ENCODE measurements at places on chromosomes 13 and 19.

DNA sequence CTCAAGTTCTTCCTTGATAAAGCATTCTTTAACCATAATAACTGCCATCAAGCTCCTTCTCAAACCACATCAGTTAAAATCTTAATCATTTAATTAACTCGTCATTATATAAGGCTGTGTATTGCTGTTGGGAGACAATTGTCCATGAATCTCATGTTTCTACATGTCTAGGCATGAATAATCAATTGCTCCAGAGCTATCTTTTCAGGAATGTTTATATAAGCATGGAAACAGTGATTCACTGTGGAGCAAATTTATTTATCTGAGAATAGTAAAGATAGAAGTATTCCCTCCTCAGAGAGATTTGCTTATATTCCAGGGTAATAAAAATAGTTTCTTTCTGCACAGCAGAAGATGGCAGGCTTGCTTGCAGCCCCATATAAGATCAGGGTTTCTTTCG, 71.1 kb downstream of the CBY2 start:
- no peak for DNase-seq

DNA sequence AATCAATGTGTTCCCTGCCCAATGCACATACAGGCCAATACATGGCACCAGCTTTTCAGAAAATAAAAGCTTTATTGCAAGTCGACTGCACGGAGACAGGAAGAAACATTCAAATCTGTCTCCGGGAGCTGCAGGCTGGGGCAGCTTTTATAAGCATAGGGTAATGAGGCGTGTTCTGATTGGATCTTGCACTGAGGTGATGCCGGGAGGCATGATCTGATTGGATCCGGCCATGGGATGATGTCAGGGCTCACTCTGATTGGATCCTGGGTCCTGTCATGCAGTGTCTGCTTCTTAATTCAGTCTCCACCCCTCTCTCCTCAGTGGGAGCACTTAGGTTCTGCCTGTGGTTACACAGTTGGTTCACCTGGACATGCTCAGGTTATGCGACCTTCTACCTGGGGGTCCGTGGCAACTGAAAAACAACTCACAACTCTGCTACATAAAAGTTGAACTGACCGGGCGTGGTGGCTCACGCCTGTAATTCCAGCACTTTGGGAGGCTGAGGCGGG, 11.8 kb upstream of the FBN3 start:
- DNase-seq: no peak

DNA sequence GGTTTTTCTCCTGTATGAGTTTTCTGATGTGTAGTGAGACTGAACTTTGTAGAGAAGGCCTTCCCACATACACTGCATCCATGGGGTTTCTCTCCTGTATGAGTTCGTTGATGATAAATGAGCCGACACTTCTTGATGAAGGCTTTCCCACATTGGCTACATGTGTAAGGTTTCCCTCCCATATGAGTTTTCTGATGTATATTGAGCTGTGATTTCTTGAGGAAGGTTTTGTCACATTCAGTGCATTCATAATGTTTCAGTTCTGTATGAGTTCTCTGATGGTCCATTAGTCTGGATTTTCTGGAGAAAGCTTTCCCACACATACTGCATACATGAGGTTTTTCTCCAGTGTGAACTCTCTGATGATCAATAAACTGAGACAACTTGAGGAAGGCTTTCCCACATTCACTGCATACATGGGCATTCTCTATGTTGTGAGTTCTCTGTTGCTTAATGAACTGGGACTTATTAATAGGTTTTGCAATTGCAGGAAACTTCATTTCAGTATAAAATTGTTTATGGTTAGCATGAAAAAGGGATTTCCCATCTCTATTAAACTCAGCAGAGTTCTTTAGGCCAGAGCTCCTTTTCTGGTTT, 7.5 kb upstream of the ZNF350 start:
- DNase-seq: no peak

DNA sequence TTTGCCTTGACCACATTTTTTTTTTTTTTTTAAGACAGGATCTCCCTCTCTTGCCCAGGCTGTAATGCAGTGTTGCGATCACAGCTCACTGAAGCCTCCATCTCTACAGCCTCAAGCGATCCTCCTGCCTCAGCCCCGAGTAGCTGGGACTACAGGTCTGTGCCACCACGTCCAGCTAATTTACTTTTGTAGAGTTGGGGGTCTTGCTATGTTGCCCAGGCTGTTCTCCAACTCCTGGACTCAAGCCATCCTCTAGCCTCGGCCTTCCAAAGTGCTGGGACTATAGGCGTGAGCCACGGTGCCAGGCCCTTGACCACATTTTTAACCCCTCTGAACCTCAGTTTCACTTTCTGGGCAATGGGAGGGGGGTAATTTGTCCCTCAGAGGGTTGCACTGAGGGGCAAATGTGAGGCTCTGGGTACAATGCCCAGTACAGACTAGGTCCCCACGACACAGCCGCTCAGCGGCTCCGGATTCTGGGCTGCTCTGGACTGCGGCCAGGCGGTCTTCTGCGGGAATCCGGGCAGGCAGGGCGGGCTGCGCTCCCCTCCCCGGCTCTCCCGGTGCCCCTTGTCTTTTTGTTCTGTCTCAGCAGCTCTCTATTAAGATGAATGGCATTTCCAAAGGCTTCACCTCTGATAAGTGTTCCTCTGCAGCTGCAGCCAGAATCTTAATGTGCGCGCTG, 3.8 kb upstream of the ALOX5AP start:
- DNase-seq: no peak

- DNase-seq: no peak
Observed at GRCh38 chr13:37216331-37216730, 110.9 kb upstream of the CSNK1A1L start.

DNA sequence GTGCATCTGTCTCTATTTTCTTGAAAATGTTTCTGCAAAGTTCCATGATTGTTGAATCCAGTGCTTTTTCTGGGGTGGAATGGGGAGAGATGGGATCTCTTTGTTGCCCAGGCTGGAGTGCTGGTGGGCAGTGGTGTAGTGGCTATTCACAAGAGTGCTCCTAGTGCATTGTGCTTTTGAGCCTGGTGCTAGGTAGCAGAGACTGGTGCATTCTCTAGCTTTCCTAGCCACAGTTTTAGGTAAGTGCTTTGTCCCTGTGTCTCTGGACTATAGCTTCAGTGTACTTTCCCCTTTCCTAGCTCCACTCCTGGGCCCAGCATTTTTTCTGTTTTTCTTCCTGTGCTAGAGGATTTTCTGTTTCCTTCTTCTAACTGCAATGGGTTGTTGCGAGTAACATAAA, 825.6 kb downstream of the SLITRK6 start:
- no peak for DNase-seq

GRCh38 chr19:11848594-11849469, at the start of gene ZNF439:
Gene ZNF439 (plus strand): TSS chr19:11848726. CDS start chr19:11848868, 142 bp downstream.
- no peak for DNase-seq

DNA sequence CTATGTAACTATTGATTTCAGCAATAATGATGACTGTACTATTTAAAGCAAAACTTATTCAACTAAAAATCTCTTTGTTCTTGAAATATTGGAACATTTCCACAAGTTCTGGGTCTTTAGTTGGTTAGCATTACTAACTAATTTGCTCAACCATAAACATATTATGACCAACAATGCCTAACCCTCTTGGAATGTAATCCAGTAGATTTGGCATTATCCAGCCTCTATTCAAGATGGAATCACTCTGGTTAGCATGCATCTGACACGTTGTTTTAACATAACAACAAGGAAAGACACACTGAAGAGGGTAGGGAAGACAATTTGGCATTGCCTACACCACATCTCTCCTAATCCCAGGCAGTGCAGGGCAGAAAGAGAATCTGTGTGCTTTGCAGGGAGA, 941.3 kb upstream of the PCDH20 start:
- DNase-seq: no peak

DNA sequence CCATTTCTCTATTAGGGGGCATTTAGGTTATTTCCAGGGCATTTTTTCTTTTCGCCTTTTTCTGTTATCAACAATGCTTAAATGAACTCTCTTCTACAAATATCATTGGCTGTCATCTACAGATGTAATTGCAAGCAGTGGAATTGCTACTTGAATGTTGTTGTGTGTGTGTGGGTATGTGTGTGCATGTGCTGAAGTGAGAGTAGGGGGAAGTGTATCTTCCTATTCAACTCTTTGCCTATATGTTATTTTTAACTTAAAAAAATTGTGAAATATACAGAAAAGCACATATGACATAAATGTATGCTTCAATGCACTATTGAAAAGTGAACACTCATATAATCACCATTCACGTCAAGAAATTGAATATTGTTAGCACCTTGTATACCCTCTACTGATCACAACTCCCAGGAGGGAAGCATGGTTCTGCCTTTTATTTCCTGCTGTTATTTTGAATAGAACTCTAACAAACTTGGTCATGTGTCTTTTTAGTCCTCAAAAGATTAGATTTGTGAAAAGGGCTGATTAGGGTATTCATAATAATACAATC, 24.7 kb downstream of the WDFY2 start:
- no peak for DNase-seq

DNA sequence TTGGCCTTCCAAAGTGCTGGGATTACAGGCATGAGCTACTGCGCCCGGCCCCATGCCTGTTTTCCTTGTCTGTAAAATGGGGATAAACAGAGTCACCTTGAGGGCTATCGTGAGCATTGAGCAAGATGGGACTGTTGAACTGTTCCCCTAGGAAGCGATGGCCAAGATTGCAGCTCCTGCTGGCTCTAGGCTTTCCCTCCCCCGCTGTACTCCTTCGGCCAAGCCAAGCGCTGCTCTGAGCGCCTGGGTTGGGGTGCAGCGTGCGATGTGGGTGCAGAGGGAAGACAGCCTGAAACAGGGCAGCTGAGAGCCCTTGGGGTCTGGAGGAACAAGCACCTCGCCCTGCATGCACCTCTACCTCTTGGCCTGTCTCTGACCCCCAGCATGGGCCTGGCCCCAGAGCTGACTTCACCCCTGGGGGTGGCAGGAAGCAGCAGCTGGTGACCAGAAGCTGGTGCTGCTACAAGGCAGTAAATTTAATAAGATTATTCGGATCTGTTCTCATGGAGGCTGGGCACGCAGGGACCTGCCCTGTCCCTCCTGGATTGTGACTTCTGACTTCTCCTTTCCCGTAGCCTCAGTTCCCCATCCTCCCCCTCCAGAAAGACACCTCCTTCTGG, 5.3 kb downstream of the GNG8 start:
- DNase-seq: no peak

DNA sequence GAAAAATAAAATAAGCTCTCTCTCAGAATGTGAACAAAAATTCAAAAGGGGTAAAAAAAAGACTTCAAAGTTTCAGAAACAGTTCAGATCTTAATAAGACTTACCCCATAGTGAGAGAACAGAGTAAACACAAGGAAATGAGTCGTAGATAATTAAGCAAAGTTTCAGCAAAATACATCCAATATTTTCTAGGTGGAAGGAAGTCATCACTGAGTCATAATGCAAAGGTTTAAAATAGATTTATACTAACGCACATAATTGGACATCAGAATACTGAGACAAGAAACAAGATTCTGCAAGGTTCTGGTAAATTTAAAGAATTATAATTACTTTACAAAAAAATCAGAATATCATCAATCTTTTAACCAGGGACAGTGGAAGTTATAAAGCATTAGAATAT, 1370.7 kb upstream of the ATXN8OS start:
- no peak for DNase-seq

GRCh38 chr13:22049384-22049783, 378.5 kb downstream of the FGF9 start:
- DNase-seq: no peak

- DNase-seq: no peak
Observed at GRCh38 chr13:32107474-32107873, 75.9 kb downstream of the FRY start.

DNA sequence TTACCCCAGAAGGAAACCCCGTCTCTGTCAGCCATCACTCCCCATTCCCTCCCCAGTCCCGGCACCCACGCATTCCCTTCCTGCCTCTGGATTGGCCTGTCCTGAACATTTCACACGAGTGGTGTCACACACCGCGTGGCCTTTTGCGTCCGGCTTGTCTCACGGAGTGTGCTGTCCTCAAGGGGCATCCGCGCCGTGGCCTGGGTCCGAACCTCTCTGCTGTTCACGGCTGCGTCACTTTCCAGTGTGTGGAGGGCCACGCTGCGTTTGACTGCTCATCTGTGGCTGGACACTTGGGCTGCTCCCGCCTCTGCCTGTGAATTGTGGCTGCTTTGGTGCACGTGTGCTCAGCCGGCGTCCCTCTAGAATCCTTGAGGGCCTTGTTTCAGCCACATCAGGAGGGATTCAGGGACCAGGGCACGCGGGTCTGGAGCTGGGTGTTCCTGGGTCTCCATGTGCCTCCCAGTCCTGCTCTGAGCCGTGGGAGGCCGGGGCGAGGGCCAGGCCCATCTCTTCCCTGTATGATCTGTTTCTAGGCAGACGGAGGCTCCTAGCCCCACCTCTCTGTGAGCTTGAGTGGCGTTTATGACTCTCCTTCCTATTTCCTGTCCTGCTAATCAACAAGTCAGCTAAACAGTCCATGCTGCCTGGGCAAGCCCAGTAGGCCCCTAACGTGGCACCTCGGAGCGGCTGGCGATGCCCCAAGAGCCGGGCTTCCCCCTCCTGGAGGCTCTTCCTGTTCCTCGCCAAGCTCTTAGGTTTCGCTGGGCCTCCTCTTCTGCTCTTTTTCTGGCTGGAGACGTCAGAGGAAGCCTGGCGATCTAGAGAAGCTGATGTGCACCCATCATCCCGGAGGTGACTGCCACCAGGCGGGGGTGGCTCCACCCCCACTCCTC, 8.1 kb downstream of the STK11 start:
- peak; percentile 33 for DNase-seq

DNA sequence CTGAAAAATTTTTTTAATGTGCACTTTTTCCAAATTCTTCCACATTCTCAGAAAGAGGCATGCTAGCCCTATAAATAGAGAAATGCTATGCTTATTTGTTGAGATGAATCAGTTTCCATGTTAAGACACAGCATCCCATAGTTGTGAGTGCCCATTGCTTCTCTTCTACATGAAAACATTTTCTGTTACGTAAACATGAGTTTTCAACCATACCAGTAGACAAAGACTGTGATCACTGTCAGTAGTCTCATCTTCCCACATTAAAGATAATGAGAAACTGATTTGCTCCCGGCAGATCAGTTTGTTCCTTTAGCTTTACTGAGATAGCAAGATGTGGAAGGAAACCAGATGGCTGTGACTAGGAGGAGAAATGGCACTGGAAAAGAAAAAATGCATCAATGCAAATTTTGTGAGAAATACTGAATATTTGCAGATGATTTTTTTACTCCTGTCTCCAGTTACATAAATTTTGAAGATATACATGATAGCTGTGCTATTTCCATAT, 45.8 kb upstream of the UFM1 start:
- no peak for DNase-seq

DNA sequence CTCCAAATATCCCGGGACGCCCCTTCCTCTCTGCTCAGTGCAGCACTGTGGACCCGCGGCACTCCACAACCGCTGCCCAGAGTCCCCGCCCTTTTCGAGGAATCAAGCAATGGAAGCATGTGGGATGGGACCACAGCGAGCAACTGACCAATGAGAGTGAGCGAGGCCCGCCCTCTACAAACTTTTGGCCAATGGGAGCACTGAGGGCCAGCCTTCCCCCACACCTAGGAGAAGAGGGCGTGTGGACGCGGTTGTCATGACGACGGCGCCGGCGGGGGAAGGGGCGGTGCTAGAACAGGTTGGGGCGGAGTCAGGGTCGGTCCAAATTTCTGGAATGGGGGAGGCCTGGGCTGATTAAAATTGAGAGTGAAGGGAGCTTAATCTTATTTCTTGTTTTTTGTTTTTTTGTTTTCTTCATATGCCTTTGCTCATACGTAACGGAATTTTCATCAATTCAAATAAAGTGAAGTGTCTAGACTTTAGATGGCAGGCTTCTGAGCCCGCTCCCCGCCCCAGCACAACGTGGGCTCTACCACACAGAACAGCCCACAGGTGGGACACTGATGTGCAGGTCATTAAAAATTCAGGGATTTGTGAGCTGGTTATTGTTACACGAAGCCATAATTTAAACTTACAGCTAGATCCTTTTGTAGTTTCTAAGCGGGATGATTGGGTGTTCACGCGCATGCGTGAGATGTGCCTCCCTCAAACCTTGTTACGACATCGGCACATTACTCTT, at the start of gene DNAAF3:
DNAAF3 (minus strand) TSS at position 84 of the 739 bp plus-strand sequence. CDS start 200 bp downstream, outside the sequence.
- DNase-seq: peak; percentile 98

Data from endothelial cell (in vitro differentiated cells).